ENCODE measurements at places on chromosomes 7 and 10. TPM values are rescaled to one million over a fixed set of nuclear protein-coding genes. Genes with fewer than 3 reads are reported as not detected.
A peak's percentile ranks its signal among the peaks of the same experiment; 100 is the strongest.

- DNase-seq: no peak
Measured at GRCh38 chr7:2110610-2111396, 121.9 kb downstream of the MAD1L1 start.

NUTM2A gene
- 4.9 TPM for total RNA-seq

PAPOLB gene
- 0.14 TPM for total RNA-seq

GRCh38 chr7:97421307-97421930 is 303.9 kb downstream of the SDHAF3 start:
- no peak for DNase-seq

EN2 gene
- total RNA-seq: 0.07 TPM

DNA sequence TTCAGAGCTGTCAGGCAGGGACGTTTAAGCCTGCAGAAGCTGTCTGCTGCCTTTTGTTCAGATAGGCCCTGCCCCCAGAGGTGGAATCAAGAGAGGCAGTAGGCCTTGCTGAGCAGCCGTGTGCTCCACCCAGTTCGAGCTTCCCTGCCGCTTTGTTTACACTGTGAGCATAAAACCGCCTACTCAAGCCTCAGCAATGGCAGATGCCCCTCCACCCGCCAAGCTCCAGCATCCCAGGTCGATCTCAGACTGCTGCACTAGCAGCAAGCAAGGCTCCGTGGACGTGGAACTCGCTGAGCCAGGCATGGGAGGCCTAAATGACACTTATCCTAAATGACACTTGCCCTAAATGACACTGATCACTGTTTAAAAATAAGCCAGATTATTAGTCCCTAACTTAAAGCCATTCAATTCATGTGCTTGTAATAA is 6.8 kb upstream of the ASB15 start:
- DNase-seq: no peak

FBXL13 gene
- total RNA-seq: 3.1 TPM

SEMA4G gene
- 4.7 TPM for total RNA-seq

GRCh38 chr10:21135023-21135931 is 238.2 kb upstream of the NEBL start:
- peak; percentile 10 for DNase-seq

- DNase-seq: no peak
Measured at GRCh38 chr7:141097430-141097829, 23.6 kb downstream of the TMEM178B start.

NPFFR1 gene
- total RNA-seq: 0.04 TPM

- DNase-seq: no peak
Measured at GRCh38 chr10:123935680-123936079, 44.1 kb upstream of the CPXM2 start.

DNA sequence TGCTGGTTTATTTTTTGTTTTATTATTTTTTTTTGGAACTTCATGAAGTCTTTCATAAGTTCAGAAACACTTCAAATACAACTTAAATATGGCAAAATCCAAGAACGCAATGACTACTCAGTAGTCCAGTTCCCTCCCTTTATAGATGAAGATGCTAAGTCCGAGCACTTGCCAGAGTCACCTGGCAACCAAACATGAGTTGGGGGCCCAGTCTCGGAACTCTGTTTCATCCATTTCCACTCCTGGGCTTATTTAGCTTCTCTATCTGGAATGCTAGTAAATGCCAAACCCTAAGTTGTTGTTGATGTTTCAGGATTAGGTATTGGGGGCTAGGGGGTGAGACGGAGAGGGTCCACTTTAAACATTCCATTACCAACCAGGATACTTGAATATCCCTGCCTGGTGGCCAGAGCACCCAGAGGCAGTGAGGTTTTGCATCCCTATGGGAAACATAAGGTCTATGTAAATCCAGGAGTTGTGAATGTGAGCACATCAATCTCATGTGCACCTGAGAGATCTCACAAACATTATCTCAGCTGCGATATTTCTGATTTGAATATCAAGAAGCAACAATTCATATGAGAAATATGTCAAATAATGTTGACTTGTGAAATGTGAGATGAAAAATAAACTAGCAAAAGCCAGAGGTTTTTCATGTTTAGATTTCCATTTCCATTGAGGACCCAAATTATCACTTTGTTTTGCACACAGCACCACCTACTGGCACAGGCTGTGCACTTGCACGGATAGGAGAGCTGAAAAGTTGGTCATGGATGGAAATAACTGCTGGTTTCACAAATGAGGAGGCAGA is 129.3 kb downstream of the PKD1L1 start:
- peak; percentile 23 for DNase-seq

GRCh38 chr10:113045147-113046055 is 95.4 kb downstream of the TCF7L2 start:
- peak; percentile 81 for DNase-seq

DNA sequence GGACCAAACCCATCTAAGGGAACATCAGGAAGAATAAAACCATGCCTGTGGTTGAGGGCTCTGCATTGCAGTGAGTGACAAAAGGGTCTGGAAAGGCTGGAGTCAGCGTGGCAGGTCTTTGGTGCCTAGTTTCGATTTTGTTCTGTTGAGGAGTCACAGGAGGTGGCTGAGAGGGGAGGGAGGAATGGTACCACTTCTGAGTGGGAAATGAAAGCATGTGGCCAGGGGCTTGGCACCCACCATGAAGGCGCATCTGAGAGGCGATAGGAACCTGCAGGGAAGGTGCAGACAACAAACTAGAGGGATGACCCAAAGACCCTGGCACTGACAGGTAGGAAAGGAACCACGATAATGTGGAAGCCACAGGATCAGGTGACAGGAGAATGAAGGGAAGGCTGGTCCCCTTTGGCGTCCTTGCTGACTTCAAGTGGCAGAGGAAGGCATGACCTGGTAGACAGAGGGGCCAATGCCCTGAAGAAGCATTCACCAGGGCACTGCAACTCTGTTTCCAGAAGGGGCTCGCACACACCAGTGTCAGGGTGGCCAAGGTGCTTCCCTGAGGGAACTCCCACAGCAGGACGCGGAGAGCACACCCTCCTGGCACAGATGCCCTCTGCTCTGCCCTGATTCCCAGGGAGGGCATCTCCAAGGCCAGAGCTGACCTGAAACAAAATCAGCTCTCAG is 41.7 kb downstream of the HIPK2 start:
- no peak for DNase-seq

DNA sequence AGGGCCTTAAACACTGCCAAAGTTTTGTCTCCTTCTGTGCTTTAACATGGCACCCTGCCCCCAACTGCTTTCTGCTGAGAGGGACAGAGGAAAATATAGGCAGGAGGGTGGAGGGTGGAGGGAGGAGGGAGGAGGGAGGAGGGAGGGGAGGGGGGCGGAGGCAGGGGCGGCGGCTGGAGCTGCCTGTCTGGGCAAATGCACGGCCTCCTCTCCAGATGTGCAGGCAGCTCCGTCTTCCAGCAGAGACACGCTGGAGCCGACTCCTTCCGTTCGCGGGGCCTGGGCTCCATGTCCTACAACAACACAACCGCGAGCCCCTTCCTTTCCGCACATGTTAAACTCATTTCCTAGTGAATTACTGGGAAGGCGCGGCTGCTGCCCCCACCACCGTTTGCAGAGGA is 14.2 kb downstream of the EBF3 start:
- DNase-seq: no peak

- no peak for DNase-seq
Measured at GRCh38 chr10:43221419-43222209, 45.3 kb downstream of the RASGEF1A start.

DNA sequence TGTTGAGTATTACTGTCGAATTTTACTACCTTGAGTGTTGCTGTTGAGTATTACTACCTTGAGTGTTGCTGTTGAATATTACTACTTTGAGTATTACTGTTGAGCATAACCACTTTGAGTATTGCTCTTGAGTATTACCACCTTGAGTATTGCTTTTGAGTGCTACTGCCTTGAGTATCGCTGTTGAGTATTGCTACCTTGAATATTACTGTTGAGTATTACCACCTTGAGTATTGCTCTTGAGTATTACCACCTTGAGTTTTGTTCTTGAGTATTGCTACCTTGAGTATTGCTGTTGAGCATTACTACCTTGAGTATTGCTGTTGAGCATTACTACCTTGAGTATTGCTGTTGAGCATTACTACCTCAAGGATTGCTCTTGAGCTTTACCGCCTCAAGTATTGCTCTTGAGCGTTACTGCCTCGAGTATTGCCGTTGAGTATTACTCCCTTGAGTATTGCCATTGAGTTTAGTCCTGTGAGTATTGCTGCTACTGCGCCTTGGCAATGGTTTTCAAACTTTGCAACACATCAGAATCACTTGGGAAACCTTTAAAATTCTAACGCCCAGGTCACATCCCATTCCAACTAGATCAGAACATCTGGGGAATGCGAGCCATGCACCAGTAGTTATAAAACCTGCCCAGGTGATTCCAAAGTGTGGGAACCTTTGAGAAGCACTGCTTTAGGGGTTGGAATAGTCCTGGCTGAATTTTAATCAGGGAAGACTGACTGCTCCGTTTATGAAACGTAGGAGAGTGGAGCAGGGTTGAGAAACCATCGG is 61.7 kb downstream of the TCF7L2 start:
- DNase-seq: no peak

- DNase-seq: no peak
Measured at GRCh38 chr10:69629897-69630650, at the start of gene FAM241B. Gene FAM241B (plus strand): TSS chr10:69630247. CDS start chr10:69631744, 1,497 bp downstream.

- DNase-seq: no peak
Measured at GRCh38 chr10:103580011-103580410, 86.5 kb downstream of the NEURL1 start.

DNA sequence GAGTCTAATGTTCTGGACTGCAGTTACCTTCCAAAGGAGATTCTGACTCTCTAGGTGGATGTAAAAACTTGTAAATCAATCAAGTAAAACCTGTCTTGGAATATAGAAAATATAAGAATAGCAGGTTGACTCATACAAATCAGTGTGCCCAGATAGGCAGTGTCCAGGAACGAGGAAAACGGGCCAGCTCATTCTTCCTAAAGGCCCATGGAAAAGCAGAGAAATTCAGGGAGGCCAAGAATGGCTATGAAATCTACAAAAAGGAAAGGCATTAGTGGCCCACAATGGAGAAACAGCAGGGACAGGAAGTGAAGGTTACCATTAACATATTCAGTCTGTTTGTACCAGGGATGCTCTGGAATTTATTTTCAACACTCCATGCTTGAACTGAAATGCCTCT is 14.9 kb downstream of the GLI3 start:
- no peak for DNase-seq
